Stimulated activated CD8-positive, alpha-beta memory T cell treated with anti-CD3 and anti-CD28 coated beads, Interleukin-2, amount 100 ng/mL, for 1 hour (primary cell): ENCODE measurements at places on chromosomes 5 and 9.
A peak's percentile ranks its signal among the peaks of the same experiment; 100 is the strongest.

DNA sequence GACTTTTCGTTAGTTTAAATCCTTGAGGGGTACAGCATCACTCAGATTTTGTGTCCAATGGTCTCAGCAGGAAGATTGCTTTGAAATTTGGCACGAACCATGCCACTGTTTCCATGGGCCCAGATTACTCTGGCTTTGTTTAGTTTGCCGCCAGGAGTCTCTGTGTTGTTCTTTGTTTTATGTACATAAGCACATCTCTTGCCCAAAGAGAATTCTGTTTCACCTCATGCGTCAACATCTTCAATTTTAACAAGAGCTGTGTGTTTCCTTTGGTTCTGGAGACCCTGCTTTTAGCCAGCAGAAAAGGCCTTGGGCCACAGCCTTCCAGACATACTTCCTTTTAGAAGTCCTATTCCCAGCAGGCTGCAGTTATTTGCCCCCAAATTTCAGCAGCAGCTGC lies 62.4 kb downstream of the TNPO1 start:
- no peak for DNase-seq

DNA sequence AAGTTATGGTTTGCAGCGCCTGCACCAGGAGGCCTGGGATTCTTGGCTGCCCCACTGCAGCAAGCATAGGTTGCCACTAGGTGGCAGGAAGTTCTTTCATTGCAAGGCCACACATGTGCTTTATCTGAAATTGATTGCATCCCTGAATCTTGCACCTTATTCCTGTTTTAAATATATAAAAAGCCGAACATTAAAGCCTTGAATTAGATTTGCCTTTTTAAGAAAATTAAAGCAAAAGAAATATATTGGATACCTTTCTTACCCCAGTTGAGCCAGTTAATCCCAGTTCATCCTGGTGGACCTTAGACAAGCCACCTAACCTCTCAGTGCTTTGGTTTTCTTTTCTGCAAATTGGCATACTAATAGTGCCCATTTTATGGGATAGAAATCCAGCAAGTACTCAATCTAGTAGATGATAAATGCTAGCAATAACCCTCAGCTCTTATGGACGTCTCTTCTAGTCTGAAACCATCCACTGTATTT lies 6.3 kb upstream of the TRMT10B start:
- DNase-seq: no peak

DNA sequence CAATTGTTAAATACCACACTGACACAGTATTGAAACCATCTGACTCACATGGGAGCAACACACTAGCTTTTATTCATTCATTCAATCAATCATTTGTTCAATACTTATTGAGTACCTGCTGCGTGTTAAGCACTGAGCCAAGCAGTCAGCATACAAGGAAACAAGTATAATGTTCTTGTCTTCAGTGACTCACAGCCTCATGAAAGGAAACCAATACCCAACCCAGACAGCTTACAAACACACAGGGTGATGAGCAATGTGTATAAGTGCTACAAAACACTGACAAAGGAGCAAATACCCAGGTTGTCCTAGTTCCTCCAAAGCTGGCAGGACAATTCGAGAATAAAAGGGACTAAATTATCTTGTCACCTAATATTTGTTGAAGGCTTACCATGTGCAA lies 67.6 kb upstream of the RASEF start:
- no peak for DNase-seq

DNA sequence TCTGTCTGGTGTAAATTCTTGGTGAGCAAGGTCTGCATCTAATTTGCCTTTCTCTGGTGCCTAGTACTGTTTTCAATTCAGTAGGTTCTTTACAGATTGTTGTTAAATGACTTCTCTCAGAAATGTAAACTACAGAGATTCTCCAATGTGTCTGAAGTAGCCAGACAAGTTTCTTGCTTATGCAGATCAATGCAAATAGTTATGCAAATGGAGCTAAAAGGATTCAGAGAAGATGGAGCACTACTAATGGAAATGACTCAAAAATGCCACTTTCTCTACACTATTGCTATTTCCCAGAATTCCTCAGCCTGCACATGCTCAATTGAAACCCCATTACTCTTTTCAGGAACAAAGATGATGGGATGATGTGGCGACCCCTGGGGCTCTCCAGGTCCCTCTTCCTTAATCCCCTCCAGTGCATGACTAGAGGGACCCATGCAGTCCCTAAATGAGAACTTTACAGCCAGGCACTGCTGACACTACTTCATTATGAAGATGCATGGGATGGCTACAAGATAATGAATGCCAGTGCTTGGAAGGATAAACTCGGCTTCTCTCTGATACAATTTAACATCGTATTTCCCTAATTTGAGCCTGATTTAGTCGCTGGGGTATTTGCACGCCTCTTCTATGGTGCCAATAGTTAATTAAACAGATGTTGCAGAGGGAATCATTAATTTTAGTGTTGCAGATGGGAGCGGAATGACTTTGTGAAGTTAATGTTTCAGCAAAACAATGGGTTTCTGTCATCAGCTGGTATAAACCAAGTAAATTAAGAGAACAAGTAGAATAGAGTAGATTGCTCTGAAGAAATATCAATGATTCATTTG lies 753.2 kb downstream of the TLR4 start:
- DNase-seq: no peak

DNA sequence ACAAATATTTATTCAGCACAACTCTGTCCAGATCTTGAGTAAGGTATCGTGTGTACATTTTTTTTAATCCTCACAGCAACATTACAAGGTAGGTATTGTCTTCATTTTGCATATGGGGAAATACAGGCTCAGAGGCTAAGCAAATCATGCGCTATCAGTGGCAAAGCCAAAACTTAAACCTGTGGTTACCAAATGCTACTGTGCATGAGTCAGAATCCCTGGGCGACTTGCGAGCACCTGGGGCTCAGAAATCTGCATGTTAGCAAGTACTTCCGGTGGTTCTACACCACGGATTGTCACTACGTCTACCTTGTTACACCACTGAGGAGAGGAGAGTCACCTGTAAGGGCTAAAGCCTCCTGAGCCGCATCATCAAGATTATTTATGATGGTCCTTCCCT lies 21.3 kb downstream of the C5orf58 start:
- peak; percentile 47 for DNase-seq

DNA sequence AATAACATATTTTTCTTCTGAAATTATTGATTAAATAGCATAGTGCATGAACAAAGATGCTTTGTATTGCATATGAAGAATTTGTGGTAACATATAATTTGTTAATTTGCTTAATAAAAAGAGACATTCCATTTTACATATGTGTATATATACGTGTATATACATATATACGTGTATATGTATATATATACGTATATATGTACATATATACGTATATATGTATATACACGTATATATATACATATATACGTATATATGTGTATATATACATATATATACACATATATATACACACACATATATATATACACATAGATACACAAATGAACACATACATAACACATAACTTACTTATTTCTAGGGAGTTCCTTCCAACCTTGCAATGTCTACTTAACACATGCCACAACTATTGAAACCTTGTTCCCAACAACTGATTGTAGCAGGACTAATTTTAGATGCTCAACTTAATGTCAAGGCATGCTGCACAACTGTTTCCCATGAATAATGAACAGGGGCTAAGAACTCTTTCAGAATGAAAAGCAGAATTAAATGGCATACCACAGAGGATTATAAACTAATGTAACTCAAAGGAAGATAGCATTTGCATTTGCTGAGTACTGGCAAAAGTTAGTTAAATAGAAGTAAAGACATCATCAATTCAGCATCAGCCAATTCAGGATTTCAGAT lies 17.4 kb downstream of the KIF24 start:
- no peak for DNase-seq

DNA sequence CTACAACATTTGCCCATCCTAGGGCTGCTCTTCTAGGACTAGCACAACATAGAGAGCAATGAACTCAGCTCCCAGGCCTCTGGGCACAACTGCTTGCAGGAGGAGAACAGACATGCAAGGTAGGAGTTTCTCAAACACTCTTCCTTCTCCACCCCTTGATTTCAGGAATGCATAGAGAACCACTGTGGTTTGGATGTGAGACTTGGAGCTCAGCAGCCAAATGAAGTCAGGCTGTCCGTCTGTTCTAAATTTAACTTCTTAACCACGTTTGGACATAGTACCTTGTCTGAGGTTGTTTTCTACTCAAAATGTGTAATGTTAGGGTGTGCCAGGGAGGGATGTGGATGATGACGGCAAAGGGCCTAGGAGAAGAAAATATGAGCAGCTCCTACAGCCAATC lies 515.1 kb upstream of the TNC start:
- DNase-seq: no peak

DNA sequence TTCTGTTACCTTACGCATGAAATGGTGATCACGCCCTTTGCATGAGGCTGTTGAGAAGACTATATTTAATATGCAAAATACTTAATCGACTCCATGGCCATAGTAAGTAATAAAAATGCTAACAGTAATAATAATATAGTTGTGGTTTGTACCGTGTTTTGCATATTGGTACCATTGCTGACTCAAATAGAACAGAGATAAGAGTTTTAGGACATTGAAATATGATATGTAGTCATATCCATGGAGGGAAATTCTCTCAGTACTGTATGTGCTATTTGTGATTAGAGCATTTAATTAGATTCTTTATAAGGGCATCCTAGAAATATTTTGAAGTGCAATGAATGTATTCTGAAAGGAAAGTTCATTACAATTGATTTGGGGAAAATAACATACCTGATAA lies 41.9 kb downstream of the CFAP90 start:
- no peak for DNase-seq

- DNase-seq: no peak
Observed at GRCh38 chr5:42811591-42812446, at the start of gene SELENOP. TSS of gene SELENOP (minus strand) at chr5:42811892. CDS start at chr5:42808353, 3,539 bp downstream.

GRCh38 chr5:95043234-95043633 lies 241.7 kb downstream of the MCTP1 start:
- DNase-seq: no peak

DNA sequence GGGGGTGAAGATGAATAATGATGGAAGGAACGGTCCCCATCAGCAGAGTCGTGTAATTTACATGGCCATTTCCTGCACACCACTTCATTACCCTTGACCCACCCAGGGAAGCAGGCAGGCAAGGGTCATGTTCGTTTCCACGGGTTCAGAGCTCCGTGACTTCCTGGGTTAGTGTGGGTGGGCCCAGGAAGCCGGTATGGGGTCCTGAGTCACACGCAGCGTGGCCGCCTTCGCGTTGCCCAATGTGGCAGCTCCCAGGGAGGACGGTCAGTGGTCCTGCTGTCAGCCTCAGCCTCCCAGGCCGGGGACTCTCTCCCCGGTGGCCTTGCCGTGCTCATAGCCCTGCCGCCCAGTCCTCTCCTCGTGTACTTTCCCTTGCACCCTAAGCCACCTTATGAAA lies 5.1 kb upstream of the TERT start:
- DNase-seq: no peak

- no peak for DNase-seq
Observed at GRCh38 chr5:122730037-122730436, 44.8 kb upstream of the SNX2 start.

GRCh38 chr5:176427971-176428370 lies 11.6 kb upstream of the CLTB start:
- no peak for DNase-seq

GRCh38 chr5:5079876-5080275 lies 60.3 kb upstream of the ADAMTS16 start:
- DNase-seq: no peak

- DNase-seq: peak; percentile 35
Observed at GRCh38 chr5:69007726-69008368, 86.0 kb upstream of the SLC30A5 start.

GRCh38 chr9:135414293-135414692 lies 65.3 kb upstream of the PPP1R26 start:
- DNase-seq: no peak

DNA sequence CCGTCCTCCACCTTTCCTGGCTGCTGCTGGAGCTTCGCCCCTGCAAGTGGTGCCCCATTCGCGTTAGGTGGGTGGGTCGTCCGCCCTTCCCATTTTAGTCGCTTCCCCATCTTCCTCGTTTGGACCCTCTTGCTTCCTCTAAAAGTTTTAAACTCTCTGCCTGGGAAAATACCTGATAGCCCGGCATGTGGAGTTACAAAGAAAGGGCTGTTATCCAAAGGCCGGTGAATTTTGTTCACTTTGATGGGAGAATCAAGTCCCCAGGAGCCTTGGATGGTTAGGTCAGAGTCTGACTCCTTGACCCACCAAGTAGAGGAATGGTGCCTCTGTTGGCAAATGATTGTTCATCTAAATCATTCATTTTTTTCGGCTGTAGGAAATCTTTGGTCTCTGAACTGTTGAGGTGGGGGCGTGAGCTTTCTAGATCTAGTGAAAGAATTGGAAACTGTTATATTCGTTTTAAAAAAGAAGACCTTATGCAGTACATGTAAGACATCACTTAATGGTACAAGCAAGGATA lies 29.5 kb upstream of the APC start:
- no peak for DNase-seq

DNA sequence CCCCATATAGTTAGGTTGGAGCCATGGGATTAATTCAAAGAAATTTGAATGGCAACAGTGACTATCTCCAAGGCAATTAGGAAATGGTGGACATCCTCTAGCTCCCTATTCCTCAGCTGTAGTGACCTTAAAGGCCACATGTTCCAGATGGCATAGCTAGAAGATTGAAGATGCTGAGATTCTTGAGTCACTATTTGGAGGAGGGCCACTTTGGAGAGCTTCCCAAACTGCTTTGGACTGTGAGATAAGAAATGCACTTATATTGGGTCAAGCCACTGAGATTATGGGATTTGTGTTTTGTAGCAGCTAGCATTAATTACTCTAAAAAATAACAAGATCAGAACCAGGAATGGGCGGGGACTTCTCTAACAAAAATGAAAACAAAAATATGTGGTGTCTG lies 636.2 kb upstream of the CCNG1 start:
- no peak for DNase-seq

GRCh38 chr5:151204051-151204450 lies 19.8 kb downstream of the CCDC69 start:
- DNase-seq: no peak

GRCh38 chr5:1864896-1865440 lies 17.8 kb downstream of the IRX4 start:
- DNase-seq: no peak

DNA sequence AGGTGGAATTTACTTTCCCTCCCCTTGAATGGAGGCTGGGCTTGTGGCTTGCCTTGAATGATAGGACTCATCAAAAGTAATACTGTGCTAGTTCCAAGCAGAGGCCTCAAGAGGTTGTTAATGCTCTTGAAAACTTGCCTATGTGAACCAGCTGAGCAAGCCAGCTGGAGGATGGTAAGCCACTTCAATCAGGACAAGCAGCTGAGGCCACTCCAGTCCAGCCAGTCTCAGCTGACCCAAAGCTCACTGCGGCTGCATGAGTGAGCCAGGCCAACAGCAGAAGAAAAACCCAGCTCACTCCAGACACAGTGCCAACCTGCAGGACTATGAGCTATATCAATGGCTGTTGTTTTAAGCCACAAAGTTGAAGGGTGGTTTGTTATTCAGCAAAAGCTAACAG lies 182.8 kb downstream of the MCTP1 start:
- no peak for DNase-seq
